ENCODE measurements at places on chromosomes 11 and 22.
A peak's percentile ranks its signal among the peaks of the same experiment; 100 is the strongest.

DNA sequence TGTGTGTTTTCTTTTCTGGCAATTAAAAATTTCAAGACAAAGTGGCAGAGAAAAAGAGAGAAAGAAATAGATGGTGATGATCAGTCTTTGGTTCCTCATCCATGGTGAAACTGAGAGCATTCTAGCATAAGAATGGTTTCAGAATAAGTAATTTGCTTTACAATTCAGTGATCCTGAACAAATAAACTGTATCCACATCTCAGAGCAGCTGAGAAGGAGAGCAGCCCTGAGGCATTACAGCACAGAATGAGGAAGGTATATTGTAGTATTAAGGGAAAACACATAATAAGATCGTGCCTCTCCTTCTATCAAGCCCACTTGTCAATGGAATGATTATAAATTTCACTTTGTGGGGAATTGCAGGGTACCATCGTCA, 17.4 kb downstream of the LUZP2 start:
- DNase-seq, result no peak

DNA sequence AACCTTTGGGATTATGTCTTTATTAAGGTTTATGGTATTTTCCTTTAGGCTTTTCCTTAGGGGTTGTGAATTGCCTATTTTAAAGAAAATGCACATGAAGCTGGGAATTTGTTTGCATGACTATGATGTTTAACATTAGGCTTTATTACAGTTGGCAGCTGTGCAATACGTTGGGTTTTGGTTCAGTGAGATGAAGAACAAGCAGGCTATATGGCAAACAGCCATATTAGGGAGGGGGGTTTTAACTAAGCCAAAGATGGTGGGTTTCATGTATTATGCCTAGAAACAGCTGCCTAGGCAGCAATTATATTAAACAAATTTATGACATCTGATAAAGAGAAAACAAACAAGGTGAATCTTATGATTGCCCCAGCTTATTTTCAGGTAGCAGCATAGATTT, 880.8 kb downstream of the FAM181B start:
- no peak for DNase-seq

GRCh38 chr11:87324817-87325489, 287.2 kb downstream of the TMEM135 start:
- no peak for DNase-seq

DNA sequence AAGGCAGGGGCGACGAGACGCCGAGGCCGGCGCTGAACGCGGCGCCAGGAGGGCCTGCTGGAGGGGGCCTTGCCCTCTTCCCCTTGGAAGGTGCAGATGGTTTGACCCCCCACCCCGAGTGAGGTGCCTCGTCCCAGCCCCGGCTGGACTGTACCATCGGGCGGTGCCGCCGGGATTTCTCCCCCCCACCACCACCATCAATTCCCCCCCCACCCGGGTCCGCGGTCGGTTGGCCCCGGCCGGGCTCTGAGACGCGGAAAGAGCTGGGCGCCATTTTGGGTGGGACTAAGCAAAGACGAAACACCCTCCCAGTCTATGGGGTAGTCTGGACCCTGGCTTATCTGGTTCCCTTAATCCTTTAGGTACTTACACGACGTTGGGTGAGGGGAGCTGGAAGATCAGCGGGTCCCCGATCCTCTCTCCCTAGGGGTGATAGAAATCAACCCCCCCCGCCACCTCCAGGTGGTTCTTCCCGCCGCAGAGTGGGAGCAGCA, at the start of gene PRDM10:
Gene PRDM10, minus strand, starts transcription at position 484 of the 494 bp plus-strand sequence. CDS start 41,871 bp downstream, outside the sequence.
- DNase-seq, result peak; percentile 84

DNA sequence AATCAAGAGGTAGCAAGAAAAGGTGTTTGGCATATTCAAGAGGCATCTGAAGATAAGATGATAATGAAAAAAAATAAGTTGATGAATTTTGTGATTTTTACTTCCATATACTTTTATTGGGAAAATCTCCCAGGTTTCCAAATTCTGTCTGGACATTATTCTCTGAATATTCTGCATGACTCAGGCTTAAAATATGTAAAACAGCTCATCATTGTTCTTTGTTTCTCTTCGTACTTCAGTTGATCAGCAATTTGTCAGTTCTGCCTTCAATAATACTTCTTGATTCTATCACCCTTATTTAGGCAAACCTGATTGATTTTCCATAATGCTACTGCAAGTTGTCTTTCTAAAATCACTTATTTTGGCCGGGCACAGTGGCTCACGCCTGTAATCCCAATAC, 30.2 kb downstream of the GTF2H1 start:
- DNase-seq, result no peak

GRCh38 chr11:57699813-57700212, 12.2 kb downstream of the MED19 start:
- DNase-seq, result no peak

DNA sequence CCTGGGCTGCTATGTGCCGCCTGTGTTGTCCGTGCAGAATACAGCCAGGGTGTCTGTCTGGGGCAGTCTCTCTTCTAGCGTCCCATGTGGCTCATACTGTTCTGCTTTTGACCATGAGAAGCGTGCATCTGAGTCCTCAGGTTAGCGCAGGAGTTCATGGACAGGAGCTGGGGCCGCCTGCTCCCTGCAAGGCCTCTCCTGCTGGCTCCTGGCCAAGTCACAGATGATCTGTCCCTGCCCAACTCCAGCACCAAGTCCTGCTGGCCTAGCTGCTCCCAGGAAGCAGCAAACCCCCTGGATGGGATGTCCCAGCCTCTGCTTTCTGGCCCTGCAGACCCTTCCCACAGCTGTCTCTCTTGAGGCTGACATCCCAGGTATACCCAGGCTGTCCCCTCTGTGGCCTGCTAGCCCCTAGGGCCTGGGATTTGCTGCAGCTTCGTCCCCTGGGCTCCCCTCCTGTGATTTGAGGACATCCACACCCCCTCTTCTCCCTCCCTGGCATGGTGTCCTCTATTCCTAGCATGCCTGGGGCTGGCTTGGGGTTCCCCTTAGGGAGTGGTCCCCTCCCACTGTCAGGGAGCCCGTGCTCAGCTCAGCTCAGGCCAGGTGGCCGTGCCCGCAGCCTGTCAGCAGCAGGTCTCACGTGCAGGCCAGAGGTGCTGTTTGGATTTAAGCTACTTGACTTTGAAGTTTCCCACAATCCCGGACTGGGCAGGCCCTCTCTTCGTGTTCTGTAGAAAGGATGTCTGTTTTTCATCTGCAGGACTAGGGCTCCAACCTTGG, 17.8 kb downstream of the PRR5 start:
- DNase-seq, result no peak

DNA sequence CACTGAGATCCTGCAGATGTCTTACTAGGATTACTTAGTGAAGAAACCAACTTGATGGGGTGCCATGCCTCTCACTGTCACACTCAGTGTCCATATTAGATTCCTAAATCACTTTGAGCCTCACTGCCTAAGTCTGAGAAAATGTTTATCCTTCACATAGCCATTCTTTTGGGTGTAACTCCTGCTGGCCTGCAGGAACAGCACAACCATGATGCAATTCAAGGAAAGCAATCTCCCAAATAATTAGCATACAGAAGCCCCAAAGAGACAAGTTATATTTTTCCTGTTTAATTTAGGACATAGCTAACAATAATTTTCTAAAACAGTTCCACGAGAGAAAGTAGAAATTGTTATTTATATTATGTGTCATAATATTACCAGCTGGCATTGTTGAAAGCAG, 655.5 kb downstream of the KCNA4 start:
- no peak for DNase-seq

DNA sequence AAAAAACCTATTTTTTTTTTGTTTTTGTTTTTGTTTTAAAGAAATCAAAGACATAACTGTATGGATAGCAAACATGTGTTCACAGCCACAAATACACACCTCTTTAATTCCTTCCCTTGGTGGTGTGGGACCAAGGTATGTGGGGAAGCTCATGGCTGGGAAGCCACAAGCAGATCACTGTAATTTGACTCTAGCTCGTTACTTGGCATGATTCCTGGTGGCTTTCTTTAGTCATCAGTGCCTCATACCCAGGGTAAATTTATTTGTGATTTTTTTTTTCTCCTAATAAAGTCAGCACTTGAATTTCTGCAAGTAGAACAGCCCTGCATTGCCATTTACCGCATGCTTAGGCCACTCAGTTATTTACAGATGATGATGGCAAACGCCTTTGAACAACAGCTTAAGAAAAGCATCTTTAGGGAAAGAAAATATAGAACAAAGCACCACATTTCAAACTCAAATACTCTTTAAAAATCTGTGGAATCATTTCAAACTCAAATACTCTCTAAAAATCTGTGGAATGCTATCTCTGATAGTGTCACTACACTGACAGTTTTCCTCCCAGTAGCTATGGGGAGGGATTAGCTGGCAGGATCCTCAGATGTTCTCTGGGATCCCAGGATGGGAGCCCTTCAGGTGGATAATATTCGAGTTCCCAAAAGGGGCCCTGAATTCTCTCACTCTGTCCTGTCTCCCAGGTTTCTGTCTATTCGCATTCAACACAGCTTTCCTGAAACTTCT, 687.2 kb downstream of the OPCML start:
- no peak for DNase-seq

DNA sequence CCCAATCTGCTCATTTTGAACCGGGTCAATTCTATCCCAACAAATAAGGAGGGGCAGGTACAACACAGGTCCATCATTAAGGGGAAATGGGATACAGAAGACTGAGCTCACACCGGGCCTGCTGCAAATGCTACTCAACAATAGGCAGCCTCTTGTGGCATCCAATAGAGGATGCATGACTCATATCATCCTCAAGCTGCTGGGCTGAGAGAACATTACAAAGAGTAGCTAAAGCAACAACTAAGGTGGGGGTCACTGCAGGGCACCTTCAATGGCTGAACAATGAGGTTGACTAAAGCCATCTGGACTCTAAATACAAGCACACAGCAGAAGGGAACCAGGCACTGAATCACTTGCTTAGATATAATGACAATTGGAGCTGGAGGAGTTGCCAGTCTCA, 130.1 kb upstream of the SYN3 start:
- no peak for DNase-seq

- no peak for DNase-seq
Observed at GRCh38 chr11:64661146-64661545, 61.9 kb downstream of the NRXN2 start.

GRCh38 chr11:17529844-17530185, 14.4 kb downstream of the USH1C start:
- no peak for DNase-seq

DNA sequence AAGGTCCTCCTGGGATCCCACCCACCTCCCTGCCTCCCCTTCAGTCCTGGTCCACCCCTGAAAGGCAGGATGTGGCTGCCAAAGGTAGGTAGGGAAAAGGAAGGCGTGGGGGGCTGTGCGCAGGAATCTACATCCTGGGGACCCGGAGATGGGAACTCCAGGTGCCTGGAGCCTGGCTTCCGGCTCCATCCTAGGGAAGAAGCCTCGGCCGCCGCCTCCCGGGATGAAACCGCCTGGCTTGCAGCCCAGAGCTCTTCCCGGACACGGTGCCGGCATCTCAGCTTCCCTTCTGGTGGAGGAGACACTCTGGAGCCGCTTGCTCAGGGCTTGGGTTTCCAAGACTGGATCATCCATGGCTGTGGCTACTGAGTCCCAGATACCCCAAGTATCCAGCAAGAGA, 33.3 kb upstream of the PDGFB start:
- no peak for DNase-seq

- no peak for DNase-seq
Observed at GRCh38 chr22:49365191-49365837, 462.4 kb downstream of the BRD1 start.

GRCh38 chr11:121508449-121508848, 55.7 kb upstream of the SORL1-AS1 start:
- DNase-seq, result no peak

DNA sequence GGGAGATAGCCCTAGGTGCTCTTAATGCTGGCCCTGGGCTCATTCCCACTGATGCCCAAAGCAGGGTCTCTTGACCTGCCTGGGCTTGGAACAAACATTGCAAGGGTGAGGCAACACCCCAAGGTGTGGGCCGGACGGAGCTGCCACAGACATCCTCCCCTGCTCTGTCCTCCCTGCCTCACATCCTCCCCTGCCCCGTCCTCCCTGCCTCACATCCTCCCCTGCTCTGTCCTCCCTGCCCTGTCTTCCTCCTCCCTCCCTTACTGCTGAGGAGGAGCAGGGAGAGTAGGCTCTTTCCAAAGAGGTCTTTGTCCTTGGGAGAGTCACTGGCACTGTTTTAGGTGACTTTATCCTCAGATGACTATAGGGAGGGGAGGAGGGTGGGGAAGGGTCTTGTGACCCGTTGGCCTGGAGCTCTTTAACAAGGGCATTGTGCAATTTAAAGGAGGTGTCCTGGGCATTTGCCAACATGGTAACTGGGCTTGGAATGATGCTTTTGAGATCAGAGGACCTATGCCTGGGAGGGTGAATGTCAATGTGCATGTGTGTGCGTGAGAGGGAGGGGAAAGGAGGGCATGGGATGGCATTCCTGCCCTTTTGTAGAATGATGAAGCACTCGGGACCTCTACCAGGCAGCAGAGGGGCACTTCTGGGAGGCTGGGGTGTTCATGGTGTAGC, 700 bp downstream of the FAM180B start:
- no peak for DNase-seq

- peak; percentile 67 for DNase-seq
Observed at GRCh38 chr11:95067039-95067840, 521 bp downstream of the SRSF8 start.

DNA sequence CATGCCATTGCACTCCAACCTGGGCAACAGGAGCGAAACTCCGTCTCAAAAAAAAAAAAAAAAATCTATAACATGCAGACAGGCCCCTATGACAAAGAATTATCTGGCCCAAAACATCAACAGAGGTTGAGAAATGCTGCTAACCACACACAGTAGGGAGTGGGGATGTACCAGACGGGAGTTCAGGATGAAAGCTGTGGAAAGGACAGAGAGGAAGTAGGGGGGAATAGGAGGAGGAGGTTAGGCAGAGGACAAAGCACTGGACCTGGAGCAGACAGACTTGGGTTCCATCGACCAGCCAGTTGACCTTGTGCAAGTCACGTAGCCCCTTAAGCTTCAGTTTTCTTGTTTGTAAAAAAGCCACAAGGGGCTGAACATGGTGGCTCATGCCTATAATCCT, 12.5 kb downstream of the LRP4 start:
- DNase-seq, result no peak

DNA sequence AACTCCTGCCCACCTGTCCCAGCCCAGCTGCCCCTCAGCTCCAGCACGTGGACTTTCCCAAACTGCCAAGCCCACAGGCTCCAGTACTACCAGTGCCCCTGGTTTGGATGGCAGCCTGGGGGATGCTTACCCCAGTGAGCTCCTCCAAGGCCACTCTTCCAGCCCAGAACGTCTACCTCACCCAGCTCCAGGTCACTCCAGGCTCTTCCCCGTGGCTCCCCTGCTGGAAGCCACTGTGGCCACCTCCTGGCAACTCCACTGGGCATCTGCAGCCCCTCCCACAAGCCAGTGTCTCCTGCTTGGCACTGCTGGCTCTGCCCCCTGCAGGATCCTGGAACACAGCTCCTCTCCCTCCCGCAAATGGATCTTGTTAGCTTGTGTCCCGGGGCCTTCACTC, 29.3 kb downstream of the LMO1 start:
- DNase-seq, result no peak

DNA sequence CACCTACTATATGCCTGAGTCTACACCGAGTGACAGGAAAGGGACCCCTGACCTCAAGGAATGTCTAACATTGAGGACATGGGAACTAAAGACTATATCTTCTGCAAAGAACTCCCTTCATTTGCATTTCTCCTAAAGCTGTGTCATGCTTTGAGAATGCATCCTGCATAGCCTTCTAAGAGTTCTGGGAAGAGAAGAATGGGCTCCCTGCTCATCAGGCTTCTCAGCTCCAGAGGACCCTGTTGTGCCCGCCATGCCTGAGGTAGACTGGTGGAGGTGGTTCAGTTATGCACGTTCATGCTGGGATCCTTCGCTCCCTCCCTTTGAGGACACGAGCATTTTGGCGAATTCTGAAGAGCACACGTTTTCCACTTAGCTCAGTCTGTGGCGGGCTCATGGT, 63.3 kb downstream of the GRIK4 start:
- DNase-seq, result no peak

- DNase-seq, result no peak
Observed at GRCh38 chr22:25390297-25391240, 171.1 kb downstream of the CRYBB2 start.

All from stimulated activated CD4-positive, alpha-beta T cell treated with anti-CD3 and anti-CD28 coated beads, Interleukin-2, amount 100 ng/mL, for 48 hours (primary cell).